HuH-7 (cell line): ENCODE measurements at places on chromosomes 5 and 9.

DNA sequence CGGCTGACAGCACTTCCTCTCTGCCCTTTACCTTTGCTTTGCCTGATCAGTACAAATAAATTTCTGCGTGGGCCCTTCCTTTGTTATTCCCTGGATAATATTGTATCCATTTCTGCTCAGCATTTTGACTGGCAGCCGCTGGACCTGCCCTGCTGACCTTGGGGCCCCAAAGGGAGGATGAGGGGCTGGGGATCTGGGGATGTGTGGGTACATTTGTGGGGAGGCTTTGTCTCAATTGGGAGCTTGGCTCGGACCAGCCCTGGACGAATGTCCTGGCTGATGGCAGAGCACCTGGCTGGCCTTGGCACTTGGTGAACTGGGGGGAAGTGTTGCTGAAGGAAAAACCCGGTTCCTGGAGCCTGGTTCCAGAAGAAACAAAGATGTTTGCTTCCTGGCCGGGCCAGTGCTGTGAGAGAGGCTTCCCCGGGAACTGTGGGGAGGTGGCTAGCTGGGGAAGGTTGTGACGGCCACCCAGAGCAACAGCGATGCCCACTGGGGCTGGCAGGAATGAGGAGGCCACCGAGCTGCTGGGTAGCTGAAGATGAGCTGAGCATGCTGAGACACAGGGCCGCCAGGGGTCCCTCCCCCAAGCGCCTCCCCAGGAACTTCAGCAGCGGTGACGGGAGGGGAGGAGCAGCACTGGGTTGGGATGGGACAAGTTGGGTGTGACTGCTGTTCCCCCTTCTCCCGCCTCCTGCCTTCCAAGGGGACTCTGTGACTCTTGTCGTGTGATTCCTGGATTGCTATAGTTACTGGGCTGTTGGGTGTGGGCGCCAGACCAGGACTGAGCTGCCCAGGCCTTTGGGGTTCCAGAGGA lies 8.4 kb downstream of the LMX1B start:
- no peak for DNase-seq

DNA sequence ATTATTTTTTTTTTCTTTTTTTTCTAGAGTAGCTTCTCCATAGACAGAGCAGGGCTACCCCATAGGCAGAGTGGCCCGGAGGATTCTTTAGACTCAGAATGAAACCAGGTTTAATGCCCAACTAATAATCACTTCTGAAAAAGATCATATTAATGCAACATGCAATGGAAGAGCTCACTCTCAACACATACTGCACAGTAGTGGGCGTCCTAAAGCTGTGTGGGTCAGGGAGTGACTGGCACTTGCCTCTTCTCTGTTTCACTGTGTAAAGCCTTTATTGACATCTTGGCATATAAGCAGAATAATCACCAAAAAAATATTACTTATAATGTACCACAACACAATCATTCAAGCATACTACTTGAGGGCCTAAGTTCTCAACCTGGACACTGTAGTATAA lies 11.1 kb downstream of the PWWP2A start:
- no peak for DNase-seq

GRCh38 chr9:25442526-25442925 lies 235.7 kb downstream of the TUSC1 start:
- DNase-seq = no peak

GRCh38 chr5:171980792-171981191 lies 25.6 kb downstream of the FBXW11 start:
- no peak for DNase-seq

DNA sequence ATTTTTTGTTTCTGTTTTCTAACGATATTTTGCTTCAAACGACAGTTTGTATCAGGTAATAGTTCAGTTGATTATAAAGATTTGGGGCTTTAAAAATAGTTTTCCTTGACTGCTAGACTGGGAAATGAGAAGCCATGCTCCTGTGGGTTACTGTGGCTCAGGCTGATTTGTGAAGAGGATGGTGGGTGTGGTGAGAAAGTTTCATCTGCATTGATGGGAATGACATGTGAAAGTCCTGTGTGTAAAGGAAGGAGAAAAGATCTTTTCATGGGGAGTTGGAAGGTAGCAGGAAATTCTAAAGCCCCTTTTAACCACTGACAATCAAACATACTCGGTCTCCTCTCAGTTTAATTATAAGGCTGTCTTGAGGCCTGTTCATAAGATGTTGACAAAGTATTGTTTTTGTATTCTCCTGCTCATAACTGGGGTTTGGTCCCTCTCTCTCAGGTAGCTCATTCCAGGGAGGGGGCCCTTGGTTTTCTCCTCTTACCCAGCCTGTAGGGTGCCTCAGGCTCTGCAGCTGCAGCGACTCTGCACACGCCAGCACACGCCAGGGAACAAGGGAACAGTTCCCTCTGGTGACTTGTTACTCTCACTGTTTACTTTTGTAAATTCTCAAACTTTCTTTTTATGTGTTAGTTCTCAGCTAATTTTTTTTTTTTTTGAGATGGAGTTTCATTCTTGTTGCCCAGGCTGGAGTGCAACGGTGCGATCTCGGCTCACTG lies 91.6 kb downstream of the CARTPT start:
- DNase-seq = no peak

DNA sequence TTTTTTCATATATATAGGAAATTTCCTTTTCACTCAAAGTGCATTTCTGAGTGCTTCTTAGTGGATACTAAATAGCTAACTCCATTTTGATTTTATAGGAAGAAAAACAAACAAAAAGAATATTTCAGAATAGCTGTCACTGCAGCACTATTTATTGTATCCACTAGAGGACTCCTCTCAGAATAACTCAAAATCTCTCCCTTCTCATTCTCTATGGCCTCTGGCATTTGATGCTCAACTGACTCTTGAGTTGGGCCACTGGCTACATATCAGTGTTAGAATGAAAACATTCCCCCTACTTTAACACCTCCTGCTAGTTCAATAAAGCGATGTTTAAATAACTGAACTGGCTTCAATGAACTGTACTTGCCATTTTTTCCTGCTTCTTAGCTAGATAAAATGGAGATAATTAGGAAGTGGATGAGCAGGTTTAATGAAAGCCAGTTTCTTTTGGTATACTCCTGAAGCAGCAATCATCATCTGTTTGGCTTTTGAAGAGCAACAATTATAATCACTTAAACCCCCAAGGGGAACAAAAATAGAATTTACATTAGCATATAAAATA lies 16.6 kb upstream of the ELAVL2 start:
- no peak for DNase-seq

DNA sequence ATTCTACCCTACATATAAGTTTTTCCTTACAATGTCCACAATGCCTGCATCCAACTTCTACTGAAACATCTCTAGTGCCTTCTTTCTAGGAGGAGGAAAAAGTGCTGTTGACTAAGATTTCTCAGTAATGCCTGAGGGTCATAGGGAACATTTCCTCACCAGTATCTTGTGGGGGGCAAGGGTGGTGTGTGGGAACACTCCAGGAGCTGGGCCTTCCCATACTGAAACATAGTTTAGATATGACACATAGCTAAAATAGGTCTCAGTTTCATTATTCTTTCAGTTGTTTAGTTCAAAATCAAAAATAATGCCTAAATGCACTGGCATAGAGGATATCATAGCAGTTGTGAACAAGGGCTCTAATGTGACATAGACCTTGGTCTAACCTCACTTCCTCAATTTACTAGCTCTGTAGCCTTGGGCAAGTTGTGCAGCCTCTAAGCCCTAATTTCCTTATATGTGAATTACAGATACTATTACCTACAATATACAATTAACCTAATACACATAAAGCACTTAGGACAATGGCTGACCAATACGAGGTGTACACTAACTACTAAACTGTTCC lies 66.1 kb downstream of the HAPLN1 start:
- DNase-seq = no peak

DNA sequence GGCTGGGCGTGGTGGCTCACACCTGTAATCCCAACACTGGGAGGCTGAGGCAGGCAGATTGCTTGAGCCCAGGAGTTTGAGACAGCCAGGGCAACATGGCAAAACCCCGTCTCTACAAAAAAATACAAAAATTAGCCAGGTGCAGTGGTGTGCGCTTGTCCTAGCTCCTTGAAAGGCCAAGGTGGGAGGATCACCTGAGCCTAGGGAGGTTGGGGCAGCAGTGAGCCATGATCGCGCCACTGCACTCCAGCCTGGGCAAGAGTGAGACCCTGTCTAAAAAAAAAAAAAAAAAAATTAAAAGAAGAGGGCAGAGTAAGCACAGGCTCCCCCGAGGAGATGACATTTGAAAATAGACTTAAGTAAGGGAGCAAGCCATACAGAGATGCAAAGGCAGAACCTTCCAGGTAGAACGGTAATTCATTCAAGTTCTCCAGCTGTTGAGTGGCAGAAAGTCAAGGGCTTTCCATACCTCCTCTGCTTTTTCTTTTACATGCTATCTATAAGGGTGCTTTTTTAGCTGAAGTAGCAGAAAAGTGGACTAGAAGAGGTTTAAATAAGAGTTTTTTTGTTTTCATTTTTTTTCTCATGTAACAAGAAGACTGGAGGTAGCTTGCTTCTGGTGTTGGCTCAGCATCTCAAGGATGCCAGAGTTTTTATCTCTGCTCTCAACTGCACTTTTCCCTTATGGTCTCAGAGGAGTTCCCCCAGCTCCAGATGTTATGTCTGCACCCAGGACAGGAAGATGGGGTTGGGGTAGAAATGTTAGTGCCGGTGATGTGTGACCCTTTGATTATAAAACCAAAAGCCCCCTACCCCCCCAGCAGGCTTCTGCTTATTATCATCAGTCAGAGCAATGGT lies 40.8 kb downstream of the ERGIC1 start:
- DNase-seq = no peak

DNA sequence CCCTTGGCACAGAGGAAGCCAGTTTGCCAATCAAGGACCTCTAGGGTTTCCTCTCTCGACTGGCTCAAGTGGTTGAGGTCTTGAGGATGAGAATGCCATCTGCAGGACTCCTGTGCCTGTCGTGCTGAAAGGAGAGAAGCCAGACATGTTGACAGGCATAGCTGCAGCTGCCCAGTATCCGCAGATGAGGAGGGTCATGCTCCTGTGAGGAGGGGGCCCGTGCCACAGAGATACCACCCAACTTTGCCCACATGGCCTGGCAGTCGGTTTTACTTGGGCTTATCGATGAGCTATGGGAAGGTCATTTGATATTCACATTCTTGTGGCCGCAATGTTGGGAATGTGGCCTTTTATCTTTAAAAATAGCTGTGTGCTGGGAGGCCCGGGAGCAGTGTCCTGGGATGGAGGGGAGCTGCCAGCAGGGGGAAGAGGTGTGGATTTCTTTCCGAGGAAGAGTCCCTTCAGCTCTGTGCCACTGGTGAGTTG lies 17.4 kb downstream of the FRMPD1 start:
- DNase-seq = peak; percentile 56

DNA sequence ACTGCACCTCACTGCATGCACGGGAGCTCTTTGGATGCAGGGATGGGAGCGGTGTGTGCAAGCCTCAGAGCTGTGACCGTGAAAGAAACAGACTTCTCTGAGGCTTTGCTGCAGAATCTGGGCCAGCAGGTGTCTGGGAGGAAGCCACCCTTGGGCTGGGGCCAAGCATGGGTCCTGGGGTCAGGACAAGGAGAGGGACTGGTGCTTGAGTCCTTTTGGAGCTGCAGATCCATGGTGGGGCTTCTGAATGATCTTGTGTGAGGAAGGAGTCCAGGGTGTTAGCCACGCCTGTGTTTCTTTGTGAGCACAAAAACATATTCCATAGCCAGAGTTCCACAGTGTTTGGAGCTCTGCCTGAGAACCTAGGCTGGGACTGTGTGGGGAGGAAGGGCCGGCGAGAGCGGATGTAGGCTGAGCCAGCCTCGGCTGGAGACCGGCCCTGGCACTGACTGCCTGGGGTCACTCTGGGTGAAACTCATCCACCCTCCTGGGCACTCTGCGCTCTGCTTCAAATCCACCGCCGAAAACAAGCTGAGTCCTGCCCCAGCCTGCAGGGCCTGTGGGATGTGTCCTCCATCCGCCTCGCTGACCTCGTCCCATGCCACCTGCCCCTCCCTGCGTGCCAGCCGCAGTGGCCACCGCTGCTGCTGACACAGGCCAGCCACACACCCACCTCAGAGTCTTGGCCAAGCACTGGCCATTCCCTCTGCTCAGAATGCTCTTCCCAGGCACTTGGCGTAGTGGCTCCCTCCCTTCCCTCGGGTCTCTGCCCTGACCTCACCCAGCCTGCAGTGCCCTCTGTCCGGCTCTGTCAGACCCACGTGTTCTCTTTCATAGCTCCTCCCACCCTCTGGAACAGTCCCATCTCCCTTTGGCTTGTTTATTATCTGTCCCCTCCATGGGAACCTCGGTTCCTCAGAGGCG lies 26.7 kb downstream of the ERGIC1 start:
- DNase-seq = no peak

- no peak for DNase-seq
Observed at GRCh38 chr9:137427454-137428310, 4.5 kb downstream of the NOXA1 start.

GRCh38 chr9:11149065-11149464 lies 536.3 kb upstream of the PTPRD start:
- no peak for DNase-seq

DNA sequence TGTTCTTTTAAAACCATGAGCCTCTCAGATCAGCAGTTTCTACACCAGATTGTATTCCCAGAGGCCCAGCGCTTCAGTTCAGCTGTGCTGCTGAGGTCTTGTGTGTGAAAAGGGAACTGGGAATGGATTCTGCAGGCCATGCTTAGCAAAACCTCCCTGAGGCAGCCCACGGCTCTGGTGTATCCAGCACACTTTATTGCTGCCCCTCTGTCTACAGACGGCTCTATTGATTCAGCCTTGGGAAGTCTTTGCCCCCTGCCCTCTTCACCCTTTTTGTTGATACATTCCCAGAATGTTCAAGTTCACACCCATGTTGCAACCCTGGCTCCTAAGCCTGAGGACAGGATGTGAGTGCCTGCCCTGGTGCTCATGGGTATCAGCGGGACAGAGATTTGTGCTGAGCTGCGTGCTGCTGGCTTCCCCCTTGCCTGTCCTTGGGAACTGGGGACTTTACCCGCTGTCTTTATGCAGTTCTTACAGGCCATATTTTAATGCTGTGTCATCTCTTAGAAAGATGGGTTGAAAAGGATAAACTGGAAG lies 37.3 kb downstream of the ARHGAP26 start:
- peak; percentile 67 for DNase-seq

GRCh38 chr9:72173080-72173479 lies 23.8 kb downstream of the GDA start:
- no peak for DNase-seq

- DNase-seq = no peak
Observed at GRCh38 chr9:135379540-135380267, 99.9 kb upstream of the PPP1R26 start.

DNA sequence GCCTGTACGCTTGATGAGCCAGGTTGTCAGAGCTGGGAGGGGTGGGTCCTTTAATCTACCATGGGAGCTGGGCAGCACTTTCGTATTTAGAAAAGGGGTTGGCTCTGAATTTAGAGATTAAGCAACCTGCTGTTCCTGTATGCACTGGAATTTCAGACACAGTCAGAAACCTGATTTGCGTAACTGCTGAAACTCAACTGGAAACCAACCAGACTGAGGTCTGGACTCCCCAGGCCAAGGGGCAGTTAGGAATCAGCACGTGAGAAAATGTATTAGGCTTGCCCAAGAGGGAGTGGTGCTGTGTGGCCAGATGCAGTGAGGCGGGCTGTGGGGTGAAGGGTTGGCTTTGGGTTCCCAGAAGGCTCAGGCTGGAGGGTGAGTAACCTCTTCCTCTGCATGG lies 235.0 kb downstream of the GOLPH3 start:
- no peak for DNase-seq
